ENCODE measurements at places on chromosomes 11 and 22.

DNA sequence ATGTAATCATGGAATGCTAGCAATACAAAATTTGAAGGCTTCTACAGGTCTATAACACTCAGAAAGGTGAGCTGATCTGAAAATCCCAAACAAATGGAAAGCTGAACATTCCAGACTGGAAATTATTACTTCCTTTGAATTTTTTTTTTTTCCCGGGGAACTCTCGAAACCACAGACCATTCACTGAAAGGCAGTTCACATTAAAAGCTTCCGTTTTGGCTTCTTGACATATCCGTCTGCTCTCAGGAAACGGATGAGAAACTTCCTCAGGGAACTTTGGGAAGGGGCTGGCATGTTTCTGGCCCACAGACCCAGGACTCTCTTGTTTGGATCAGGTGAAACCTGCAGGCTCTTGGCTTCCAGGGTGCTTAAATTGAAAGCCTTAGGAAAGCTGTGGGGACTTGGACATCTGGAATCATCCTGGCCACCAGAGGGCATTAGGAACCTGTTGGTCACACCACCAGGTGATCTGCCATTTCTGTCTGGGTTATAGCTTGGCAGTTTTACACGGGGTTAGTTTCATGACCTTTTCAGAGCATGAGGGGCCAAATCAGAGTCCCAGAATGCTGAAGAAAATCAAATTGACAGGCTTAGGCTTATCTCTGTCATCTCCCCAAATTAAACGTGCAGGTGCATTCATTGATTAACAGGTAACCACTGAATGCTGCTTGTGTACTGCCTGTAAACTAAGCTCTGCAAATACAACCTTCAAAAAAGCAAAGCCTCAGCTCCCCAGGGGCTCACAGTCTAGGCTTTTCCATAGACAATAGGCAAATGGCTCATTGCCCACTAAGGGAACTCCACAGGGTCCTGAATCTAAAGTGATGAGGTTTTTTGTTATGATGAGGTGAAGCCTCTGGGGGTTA is 22.7 kb upstream of the GRAMD1B start:
- DNase-seq = peak; percentile 79

- DNase-seq = peak; percentile 81
These were observed 2.9 kb downstream of the KLHL35 start for GRCh38 chr11:75429902-75430713.

DNA sequence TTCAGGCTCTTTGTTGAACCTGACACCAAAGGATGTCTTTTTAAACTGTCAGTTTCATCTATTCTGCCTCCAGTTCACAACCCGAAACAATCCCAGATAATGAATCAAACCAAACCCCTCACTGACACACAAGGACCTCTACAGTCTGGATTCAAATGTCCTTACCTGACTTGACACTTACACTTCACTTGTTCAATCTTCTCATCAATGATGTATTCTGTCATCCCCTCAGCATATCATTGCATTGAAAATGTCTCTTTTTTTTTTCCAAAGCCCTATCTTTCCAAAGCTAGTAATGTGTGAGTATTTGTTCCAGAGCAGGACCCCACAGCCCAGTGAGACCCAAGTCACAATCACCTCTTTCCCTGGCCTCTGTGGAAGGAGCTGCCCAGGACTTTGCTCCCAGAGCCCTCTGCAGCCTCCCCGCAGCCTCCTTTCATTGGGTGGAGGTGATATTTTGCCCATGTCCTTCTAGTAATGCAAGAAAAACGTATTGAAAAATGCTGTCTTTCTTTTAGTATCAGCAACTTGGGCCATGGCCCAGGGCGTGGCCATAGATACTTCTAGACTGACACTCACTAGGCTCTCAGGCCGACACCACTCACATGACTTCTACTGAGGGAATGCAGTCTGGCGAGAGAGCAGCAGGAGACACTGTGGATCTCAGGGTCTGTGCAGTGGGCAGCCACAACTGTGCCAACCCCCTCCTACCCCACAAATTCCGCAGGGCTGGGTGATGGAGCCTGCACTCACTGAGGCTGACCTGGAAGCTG is 18.2 kb downstream of the RFPL3 start:
- DNase-seq = no peak

- peak; percentile 15 for DNase-seq
These were observed 399.5 kb downstream of the NELL1 start for GRCh38 chr11:21068886-21069285.

DNA sequence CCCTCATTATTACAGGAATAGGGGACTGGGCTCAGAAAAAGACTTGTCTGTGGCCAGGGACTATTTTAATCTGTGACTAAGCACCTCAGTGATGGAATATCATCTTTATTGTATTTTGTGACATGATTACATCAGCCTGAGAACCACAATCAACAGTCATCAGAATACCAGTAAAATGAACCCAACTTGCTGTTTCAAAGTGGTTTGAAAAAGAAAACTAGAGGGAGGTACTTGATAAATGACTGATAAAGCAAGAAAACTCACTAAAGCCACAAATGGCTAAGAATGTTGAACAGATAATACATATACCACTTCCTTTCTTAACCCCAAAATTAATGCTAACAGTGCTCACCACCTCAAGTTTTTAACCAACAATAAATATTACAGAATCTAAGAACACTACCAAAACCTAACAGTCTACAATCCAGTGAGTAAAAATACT is 155.7 kb downstream of the ATG16L2 start:
- no peak for DNase-seq

DNA sequence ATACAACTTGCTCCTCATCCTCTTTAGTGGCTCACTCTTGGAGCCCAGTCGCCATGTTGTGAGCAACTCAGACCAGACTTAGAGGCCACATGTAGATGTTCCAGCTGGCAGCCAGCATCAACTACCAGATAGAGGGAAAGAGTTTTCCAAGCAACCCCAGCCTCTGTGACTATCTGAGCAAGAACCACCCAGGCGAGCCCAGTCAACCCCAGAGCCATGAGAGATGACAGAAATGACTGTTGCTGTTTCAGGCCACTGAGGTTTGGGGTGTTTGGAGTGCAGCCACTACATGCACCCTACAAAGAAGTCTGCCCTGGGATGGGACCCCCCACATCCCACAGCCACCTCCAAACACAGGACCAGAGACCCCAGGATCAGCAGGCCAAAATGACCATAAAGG is 24.8 kb upstream of the CLDN5 start:
- DNase-seq = no peak

DNA sequence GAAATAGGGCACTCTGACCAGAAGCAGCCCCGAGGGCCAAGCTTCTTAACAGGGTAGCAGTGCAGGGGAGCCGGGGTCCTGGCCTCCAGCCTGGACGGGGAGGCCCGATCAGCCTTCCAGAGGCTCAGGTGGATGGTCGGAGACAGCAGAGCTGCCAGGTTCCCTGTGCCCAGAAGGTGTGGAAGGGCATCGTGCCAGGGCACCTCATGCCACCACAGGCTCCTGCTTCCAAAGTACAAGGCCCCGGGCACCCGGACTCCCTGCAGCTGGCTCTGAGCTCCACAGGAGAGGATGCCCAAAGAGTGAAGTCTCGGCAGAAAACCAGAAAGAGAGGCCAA is 14.3 kb downstream of the EHD1 start:
- no peak for DNase-seq

- no peak for DNase-seq
These were observed 23.6 kb upstream of the MN1 start for GRCh38 chr22:27825174-27825573.

GRCh38 chr22:28012832-28013460 is 93.9 kb upstream of the PITPNB start:
- DNase-seq = peak; percentile 64

DNA sequence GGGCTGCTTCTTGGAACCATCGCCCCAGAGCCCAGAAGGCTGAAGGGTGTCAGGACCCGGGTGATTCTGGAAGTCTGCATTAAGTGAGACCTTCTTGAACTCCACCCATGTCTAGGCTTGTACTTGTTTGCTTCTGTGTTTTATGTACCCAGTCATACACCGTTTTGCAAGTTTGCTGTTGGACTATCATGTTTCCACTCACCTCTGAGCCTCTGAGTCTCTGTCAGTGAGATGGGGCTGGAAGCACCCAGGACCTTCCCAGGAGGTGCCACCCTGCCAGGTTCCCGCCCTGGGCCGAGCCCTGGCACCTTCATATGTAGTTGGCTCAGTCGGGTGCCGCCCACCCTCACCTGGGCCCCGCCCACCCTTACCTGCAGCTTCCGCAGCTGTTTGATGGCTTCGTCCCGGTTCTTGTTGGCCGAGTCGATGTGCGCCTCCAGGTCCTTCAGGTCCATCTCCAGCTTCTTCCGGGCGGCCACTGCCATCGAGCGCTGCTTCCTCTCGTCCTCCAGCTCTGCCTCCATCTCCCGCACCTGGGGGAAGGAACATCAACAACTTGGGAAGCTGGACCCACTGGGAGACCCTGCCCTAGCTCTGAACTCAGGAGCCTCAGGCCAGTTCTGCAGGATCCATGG is 35.1 kb downstream of the APOL1 start:
- no peak for DNase-seq

DNA sequence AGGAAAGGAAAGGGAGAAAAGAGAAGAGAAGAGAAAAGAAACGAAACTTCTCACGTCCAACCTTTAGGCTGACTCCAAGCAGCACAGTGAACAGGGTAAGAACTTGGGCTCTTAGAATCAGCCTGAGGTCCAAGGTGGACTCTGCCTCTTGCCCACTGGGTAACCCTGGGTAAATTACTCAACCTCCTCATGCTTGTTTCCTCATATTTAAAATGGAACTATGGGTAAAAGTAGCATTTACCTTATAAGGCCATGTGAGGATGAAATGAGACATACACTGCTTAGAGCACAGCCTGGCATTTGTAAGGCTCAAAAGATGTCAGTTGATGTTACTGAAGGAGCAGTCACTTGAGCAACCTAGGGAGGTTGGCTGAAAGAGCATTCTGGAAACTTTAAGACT is 107.9 kb downstream of the C11orf58 start:
- DNase-seq = no peak

GRCh38 chr11:118343248-118343647 is 743 bp upstream of the CD3D start:
- DNase-seq = no peak

- no peak for DNase-seq
These were observed 18.2 kb downstream of the EPS8L2 start for GRCh38 chr11:724049-724777.

DNA sequence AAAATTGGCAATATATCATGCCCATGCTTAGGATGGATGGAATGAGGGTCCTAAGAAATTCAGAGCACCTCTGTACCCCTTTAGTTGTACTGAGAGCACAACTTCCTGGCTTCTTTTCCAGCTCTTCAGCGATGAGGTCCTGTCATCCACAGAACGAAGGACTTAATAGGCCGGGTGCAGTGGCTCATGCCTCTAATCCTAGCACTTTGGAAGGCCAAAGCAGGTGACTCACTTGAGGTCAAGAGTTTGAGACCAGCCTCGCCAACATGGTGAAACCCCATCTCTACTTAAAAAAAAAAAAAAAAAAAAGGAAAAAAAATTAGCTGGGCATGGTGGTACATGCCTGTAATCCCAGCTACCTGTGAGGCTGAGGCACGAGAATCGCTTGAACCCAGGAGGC is 125.3 kb upstream of the BMAL1 start:
- no peak for DNase-seq

DNA sequence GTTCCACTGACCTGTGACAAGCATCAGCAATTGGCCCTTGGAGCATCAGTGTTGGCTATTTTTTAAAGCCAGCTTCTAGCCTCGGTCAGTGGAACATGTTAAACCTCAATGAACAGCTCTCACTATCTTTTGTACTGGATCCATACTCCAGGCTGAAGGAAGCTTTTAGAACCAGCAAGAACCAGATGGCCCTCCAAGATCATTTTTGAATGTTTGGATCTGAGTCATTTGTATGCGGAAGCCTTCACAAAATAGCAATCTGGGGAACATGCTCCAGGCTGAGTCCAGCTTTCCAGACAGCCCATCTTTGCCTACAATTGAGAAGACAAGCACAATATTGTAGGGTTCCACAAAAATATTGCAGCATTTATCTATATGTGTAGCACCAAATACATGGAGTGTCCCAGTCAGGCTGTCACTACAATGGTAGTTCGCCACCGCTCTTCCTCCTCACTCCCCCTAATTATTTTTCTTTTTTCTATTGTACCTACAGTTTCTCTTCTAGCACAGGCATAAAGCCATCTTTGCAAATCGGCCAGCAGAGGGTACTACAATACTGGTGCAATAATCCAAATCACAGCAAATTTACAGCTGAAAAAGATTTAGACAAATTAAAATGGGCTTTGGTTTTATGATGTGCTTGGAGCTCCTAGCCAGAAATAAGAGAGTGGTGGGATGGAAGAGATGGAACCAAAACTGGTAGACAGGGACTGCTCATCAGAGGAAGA is 177.4 kb upstream of the BLID start:
- no peak for DNase-seq

- no peak for DNase-seq
These were observed 107.8 kb downstream of the FCHSD2 start for GRCh38 chr11:73034331-73034730.

DNA sequence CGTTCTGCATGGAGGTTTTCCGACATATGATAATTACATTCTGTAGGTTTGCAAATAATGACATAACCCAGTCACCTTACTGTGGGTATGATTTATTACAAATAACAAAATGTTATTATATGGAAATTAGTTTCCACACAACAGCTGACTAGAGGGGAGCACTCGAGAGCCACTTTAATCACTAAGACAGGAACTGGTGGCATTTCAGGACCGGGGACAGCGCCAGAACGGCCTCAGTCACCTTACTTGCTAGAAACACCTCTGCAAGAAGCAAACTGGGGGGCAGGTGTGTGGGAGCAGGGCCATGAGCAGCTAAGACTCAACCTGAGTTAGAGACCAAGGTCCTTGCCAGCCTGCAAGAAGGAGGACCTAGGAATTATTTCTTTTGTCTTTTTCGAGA is 199.9 kb downstream of the DSCAML1 start:
- peak; percentile 77 for DNase-seq

- no peak for DNase-seq
These were observed 45.7 kb upstream of the CTTN start for GRCh38 chr11:70352601-70353000.

DNA sequence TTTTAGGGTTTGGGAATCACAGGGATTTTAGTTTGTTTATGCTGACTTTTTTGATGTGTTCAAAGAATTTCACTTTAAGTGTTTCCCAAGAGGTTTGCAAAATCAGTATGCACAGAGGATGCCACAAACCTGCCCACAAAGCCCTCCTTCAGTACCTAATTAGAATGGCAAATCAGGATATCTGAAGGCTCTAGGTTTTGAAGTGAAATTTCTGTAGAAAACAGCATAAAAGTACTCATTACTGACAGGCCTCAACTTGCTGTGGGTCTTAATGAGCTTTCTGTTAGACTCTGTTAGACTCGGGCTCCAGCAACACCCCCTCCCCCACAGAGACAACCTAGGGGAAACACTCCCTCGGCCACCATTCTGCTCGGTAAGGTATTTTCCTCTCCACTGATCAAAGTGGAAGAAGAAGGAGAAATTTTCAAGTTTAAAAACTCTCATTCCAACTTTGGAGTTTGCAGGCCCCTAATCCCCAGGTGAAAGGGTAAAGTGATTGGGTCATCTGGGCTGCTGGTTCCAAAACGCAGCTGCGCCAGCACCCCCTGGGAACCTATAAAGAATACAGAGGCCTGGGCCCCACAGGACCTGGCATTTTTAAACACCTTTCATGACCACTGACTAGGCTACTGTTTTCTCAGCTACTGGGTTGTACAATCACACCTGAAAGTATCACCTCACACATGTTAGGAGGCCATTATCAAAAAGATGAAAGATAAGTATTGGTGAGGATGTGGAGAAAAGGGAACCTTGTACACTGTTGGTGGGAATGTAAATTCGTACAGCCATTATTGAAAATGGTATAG is 67.5 kb downstream of the PLEKHA7 start:
- peak; percentile 18 for DNase-seq

- DNase-seq = no peak
These were observed 56.3 kb upstream of the ADSL start for GRCh38 chr22:40289991-40290459.

All from tongue (tissue), 3 donors.